ENCODE measurements at places on chromosomes 12 and 14. TPM values are rescaled to one million over a fixed set of nuclear protein-coding genes. Genes with fewer than 3 reads are reported as not detected.

The NKX2-1 gene
- not detected for total RNA-seq

The POTEM gene
- total RNA-seq = not detected

The STYX gene
- 16.0 TPM for total RNA-seq

The TTC8 gene
- total RNA-seq = 58.2 TPM

The DUSP16 gene
- 61.0 TPM for total RNA-seq

The BBOF1 gene
- 10.6 TPM for total RNA-seq

The HHIPL1 gene
- total RNA-seq = 4.6 TPM

The PLEKHG7 gene
- total RNA-seq = not detected

Data from breast epithelium (tissue), 4 donors.